ENCODE measurements at places on chromosomes 2 and 18.

GRCh38 chr2:207695293-207695692, 16.1 kb upstream of the CCNYL1 start:
- no peak for DNase-seq

DNA sequence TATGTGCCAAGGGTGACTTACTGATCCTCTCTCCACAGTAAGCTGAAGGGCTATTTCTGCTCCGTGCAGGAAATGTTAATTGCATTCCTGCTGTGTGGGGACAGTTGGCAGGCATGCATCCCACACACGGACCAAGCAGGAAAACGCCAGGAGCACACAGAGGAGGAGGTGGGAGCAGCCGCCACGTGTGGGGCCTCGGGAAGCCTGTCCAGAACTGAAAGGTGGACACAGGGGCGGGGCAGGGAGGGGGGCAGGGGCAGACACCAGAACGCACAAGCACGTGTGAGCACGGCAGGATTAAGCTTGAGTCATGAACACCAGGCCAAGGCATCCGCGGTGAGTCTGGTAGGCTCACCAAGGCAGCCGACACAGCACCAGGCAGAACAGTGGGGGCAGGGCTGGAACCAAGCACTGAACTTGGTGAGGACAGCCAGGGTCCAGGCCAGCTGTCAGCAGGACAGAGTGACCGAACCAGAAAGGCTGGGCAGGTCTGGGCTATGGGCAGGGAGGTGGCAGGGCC, 177.1 kb downstream of the EIPR1 start:
- DNase-seq: no peak

DNA sequence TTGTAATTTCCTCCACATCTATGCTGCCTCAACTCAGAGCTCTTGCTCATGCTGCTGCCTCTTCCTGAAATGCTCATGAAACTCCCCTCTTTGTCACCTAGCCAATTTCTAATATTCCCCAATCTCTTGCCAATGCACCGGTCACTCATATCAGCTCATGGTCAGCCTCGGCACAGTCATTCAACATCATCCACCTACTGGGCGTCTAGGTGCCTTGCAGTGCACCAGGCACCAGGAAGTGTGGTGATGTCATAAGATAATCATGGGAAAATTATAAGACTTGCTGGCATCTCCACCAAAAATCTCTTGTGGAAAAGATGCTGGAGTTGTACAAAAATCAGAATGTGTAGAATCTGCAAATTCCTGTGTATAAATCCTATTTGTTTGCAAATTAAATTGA, 52.6 kb upstream of the RAB27B start:
- DNase-seq: no peak

DNA sequence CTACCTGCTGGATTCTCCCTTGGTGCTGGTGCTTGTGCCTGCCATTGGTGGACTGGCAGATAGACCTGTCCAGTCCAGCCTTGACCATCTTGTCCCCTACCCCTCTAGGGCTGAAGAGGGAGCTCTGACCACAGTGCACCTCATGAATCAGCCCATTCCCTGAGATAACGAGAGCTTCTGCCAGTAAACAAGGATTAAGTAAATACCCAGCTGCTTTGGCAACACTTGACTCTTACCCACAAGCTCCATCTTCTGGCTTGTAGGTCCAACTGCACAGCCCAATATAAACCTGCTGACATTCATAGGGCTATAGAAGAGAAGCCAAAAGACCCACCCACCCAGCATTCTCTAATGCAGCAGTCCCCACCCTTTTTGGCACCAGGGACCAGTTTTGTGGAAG, 186.4 kb downstream of the PIK3C3 start:
- no peak for DNase-seq

- DNase-seq: no peak
Observed at GRCh38 chr2:172089005-172089504, 3.7 kb downstream of the DLX1 start.

GRCh38 chr2:59691518-59692190, 861.8 kb downstream of the BCL11A start:
- no peak for DNase-seq

DNA sequence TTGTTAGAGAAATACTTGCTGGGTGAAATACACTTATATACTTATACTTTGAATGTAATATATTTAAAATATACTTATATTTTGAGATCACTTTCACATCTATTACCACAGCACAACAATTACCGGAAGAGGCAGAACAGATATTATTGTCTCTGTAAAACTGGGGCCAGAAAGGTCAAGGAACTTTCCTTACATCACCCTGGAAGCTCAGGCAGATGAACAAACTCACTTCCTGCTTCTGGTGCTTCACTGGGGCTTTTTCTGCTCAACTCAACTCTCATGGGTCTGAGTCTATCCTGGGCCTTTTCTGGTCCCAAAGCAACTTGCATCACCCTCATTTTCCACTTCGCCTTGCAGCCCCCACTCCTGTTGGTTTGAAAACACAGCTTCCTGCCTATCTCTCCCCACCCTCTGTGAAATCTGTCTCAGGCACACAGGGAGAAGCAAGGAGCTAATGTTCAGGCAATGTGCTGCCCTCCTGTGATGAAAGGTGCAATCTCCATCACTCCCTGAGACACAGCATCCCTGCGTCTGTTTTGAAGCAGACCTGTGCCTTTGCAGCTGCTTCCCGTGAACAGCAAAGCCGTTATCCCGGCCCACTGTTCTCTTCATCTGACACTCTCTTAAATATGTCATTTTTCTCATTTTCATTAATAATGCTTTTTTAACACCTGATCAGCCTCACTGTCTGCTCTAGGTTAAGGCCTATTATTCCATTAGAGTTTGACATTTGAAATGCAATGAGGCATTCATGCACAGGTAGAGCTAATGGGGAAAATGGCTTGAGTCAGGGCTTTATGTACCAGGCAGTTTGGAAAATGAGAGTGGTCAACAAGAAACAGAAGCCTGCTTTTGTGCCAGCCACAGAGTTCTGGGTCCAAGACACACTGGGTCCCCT, 251.9 kb upstream of the CHAC2 start:
- DNase-seq: no peak

DNA sequence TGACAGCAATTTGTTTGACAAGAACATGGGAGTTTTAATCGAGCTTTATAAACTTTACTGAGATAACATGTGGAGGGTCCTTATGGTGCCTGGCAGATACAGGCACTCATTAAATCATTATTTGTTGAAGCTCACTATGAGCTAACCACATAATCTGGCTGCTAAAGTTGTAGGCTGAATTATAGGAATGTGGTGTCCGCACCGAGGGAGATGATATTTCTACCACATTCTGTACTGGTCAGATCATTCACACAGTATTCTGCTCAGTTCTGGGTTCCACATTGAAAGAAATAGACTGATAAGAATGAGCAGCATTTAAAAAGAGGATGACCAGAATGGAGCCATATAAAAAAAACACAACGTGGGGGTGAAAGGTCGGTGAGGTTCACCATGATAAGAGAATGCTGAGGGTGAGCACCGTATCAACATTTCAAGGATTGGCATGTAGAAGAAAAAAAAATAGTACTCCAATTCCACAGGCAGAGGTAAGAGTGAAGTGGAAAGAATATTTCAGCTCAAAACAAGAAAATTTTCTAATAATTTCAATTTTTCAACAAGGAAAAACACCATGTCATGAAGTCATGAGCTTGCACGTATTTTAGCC, 54.4 kb downstream of the TMEFF2 start:
- no peak for DNase-seq

GRCh38 chr2:45169339-45170190, 160.3 kb upstream of the SIX2 start:
- no peak for DNase-seq

DNA sequence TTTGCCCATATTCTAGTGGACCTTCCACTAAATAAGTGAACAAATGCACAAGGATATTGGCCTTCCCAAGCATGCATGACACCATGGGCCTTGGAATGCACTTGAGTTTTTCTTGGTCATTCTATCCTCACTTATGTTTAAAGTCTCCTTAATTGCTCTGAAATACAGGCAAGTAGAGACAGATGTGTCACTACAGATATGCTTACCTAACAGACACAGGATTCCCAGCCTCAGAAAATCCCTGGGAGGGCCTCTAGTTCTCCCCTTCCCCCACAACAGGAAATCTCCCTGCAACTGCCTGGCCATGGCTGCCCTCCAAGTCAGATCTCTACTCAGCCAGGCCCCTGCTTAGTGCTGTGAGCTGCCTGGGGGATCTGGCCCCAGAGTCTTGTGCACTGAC, 445.2 kb downstream of the IRS1 start:
- no peak for DNase-seq

DNA sequence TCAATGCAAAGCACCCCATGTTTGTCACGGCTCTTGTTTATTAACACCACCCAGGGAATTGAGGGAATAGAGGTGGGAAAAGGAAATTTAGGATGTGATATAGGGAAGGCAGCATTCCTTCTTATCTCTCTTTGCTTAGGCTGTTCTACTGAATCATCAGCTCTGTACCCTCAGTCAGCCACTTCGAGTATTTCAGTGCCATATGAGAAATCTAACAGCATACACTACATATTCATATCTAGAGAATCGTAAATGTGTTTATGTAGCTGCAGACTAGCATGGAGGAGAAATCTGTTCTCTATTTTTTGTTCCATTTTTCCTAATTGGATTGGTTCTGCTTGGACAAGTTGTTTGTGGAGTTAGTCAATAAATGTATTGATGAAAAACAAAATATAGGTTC, 187.8 kb downstream of the CTNNA2 start:
- no peak for DNase-seq

DNA sequence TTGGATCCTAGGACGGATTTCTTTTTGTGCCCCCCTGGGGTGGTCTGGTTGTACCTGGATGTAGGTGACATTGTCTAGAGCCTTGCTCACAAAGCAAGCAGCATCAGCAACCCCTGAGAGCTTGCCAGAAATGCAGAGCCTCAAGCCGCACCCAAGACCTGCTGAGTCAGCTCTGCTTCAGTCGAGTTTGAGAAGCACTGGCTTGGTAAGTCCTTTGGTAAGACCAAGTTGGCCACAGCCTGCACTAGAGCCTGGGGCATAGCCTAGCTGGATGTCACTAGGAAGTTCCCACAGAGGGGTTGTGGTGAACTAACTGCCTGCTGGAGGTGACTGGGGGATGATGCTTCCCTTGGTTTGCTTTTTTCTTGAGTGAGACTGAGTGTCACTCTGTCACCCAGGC, 6.2 kb downstream of the ABCG5 start:
- no peak for DNase-seq

DNA sequence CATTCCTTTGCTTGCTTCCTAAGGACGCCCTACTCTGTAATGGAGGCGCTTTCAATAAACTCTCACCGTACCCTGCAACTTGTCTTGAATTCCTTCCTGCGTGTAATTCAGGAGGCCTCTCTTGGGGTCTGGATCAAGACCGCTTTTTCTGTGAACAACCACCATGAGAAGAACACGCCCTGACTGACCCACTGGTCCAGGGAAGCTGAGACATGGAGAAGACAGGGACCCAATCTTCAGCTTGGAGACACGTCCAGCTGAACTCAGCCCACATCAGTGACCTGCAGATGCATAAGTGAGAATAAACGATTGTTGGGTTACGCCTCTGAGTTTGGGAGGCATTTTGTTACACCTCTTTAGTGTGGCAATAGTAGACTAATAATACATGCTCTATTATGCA, 7.8 kb upstream of the NARS1 start:
- DNase-seq: no peak

- DNase-seq: no peak
Observed at GRCh38 chr2:8368463-8368862, 313.4 kb upstream of the ID2 start.

DNA sequence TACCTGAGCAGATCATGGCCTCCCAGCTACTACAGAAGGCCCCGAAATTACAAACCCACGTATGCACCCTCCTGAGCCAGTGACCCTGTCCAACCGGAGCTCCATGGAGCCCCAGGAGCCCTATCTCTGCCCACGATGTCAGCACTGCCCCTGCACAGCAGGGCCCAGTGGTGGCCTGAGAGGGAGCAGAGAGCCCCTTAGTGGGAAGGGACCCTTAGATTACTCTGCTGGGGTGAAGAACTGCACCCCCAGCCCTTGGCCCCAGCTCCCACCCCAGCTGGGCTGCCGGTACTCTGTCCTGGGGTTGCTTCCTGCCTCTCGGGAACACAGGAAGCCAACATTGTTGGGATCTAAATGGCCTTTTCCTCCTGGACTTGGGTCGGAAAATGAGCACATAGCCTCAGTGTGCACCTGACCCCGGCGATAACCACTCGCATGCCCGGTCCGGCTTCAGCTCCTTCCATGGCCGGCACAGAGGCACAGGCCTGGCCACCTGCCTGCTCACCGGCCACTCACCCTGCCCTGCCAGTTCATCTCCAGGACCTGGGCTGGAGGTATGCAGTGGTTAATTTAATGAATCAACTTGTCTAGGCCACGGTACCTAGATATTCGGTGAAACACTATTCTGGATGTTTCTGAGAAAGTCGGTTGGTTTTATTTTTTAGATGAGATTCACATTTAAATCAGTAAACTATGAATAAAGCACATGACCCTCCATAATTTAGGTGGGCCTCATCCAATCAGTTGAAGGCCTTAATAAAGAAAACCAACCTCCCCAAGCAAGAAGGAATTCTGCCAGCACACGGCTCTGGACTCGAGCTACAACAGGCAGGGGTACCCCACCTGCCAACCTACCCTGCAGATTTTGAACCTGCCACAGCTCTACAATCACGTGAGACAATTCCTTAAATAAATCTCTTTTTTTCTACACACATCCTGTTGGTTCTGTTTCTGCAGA, 19.2 kb downstream of the TNS1 start:
- DNase-seq: no peak

DNA sequence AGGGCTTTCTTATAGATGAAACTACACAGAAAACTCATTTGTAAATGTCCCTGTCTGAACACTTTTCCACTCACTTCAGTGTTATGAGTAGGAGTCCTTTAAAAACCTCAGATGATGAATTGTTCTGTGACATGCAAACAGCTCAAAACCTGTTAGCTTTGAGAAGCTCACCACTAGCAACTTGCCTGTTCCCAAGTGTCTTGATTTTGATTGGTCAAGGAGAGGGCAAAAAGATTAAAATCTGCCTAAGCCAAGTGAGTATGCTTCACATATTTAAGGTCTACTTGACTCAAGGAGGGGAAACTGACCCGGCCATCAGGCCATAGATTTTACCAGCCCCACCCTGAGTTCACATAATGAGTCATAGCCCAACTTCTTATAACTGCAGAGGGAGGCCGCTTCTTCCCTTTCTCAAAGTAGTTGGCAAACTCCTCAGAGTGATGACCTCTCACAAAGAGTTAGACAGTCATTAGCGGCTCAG, 45.2 kb upstream of the MEIS1 start:
- no peak for DNase-seq

DNA sequence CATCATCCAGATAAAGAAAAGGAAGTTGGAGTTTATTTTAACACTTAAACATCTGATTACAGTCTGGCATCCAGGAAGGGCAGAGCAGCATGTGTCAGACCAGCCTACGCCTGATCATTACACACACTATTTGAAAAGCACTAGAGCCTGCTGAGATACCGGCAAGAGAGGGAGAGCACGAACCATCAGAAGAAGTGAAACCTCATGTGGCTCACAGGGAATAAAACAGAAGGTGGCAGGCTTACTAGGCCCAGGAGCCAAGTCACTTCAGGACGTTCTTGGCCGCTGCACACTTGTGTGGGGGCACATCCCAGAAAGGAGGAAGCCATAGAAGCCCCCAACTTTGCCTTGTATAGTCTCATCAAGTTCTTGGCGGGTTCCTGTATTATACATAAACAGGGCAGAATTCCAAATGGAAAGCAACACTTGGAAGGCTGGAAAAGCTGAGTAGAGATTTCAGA, 105.5 kb downstream of the UGGT1 start:
- DNase-seq: no peak

GRCh38 chr2:170255137-170255536, 77.2 kb downstream of the MYO3B start:
- DNase-seq: no peak

Measured in CD4-positive, alpha-beta T cell treated with Interleukin-1 beta for 1 hour (primary cell).